ENCODE measurements at places on chromosomes 5 and 9.
A peak's percentile ranks its signal among the peaks of the same experiment; 100 is the strongest.

GRCh38 chr5:94968507-94969095, 316.3 kb downstream of the MCTP1 start:
- DNase-seq, result peak; percentile 83

DNA sequence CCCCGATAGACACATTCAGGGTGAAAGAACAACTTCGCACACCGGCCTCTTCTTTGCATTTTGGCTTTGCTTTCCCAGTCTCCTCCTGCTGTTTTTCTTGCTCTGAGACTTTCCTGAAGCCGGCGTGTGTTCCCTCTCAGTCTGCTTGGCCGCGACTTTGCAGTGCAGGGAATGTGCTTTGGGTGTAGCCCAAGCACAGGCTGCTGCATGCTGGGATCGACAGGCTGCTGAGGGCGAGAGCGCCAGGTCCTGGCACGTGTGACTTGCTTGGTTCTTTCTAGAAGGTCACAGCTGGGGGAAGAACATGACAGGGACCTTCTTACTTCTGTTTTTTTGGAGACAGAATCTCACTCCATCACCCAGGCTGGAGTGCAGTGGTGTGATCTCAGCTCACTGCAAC, 40.6 kb downstream of the TENT4A start:
- no peak for DNase-seq

- DNase-seq, result peak; percentile 65
These were observed 62.8 kb downstream of the PFDN1 start for GRCh38 chr5:140239939-140240700.

GRCh38 chr5:160278343-160278742, 34.0 kb downstream of the CCNJL start:
- no peak for DNase-seq

DNA sequence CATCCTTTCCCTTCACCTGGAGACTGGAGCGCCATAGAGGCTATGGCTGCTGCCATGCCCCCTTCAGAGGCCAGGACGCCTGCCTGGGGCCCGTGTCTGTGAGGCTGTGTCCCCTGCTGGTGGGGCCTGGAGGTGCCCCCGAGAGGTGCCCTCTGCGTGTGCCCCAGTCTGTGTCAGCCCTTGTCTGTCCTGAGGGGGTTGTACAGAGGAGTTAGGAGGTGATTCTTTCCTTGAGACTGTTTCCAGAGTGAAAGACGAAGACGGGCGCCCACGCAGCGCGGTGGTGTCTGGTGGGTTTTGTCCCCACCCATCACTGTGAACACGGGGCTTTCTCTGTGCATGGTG, 24.6 kb downstream of the TRAF2 start:
- DNase-seq, result no peak

DNA sequence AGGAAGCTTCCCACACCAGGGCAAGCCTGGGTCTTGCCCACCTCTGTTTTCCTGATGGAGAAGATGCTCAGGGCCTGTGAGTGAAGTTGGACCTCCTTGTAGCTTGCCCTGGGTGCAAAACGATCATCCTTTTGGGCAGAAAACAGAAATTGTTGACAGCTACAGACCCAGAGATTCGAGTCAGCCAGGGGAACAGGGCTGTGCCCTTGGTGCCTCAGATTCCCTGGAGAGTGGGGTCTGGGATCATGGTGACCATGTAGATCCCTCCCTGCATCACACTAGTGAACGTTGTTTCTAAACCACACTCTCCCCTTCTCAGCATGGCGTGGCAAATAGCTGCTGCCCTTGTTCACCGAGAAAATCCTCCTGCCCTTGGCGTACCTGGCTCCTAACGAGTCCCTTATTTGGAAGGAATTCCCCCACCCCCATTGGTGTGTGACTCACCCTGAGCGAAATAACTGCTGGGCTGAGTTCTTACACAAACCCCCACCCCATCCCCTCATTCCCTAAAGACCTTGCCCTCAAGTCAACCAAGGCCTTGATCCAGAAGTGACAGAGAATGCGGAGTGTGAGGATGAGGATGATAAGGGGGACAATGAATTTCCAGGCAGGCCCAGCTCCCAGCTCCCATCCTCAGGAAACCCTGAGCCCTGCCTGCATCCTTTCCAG, 1.1 kb upstream of the DCANP1 start:
- DNase-seq, result no peak

DNA sequence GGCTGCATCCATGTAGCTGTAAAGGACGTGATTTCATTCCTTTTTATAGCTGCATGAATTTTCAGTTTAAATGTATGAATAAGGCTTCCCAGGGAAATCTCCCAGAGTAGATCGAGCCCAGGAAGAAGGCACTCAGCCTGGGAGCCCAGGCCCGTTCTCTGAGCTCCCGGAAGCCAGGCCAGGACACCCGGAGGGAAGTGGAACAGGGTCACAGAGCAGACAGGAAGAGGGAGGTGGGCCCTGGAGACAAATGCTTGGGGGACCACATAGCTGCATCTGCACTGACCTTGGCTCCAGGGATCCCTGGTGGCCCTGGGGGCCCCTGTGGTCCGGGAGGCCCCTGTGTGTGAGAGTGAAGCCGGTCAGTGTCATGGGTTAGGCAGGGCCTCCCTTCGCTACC, 19.7 kb upstream of the PHYKPL start:
- DNase-seq, result no peak

DNA sequence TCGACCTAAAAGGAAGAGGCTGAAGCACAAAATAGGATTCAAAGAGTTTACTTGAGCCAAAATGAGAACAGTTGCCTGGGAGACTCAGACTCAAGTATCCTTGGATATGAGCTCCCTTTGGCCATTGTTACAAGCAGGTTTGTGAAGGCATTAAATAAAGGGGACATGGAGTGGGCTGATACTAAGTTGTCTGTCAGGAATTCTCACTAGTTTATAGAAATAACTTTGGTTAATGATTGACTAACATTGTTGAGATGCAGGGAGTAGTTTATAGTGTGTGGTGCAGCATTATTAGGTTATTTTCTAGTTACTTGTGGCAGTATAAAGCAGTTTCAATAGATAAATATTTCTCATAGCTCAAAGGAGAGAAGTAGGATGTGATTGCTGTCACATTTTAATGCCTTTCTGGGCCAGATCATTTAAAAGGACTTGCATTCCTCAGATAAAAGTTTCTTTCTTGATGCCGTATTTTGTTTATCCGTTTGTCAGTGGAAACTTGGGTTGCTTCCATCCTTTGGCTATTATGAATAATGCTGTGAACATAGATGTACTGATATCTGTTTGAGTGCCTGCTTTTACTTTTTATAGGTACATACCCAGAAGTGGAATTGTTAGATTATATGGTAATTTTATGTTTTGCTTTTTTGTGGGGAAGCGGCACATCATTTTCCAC, 9.1 kb downstream of the AP3S1 start:
- DNase-seq, result peak; percentile 54

GRCh38 chr9:130949188-130950038, 10.4 kb upstream of the FIBCD1 start:
- no peak for DNase-seq

- DNase-seq, result no peak
These were observed 245.4 kb upstream of the FBXL7 start for GRCh38 chr5:15254607-15255006.

GRCh38 chr5:18105449-18105848, 471.2 kb downstream of the TAF11L14 start:
- no peak for DNase-seq

DNA sequence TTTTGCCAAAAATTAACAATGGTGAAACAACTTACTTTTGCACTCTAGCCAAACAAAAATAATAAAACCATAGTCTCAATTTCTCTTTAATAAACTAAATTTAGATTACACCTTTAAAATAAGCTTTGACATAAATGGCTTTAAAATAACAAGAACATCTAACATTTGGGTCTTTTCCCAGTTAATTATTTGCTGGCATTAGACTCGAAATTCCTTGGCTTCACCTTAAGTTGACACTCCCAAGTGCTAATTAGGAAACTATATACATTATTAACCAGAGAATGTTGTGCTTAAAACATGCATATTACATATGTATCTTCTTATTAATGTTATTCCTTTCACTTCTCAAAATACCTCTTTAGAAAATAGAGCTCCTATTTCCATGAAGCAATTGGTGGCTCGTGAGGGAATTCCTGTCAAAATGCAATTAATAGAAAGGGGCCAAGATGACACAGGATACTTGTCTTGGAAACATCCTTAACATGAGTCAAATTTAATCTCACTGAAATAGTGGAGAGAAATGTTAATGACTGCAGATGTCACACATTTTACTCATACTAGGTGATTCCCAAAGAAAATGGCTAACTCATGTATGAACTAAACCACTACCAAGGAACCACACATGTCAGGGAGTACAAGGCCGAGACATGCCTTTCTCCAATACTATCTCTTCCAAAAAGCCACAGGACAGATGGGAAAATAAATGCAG, 932.9 kb upstream of the DMAC1 start:
- DNase-seq, result no peak

DNA sequence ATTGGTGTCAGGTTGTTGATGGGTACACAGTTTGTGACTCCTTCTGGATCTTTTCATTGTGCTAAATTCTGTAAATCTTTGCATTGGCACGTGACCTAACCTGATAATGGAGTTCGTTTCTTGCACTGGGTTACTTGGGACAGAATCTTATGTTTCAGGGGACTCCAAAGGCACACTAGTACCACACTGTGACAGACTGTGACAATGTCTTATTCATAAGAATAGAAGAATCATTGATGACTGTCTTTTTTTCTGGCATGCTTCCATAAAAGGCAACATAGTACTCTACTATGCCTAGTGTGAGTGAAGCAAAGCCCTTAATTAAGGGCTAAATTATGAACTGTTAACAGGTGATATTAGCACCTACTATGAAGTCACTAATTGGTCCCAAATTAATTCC, 35.4 kb upstream of the RICTOR start:
- no peak for DNase-seq

DNA sequence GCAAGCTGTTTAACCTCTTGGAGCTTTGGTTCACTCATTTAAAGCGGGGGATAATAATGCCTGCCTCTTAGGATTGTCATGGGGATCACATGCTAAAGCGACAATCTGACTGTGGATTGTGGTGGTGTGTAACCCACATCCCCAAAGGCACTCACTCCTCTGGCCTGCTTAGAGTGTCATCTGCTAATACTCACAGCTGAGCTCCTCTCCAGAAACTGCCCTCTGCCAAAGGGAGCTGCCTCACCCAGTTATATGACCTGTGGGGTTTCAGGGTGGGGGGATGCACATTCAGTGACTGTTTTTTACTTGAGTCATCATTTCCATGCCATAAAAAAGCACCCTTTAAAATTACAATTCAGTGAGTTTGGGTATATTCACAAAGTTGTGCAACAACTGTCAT, 110.0 kb upstream of the SPOCK1 start:
- no peak for DNase-seq

- no peak for DNase-seq
These were observed 125.0 kb downstream of the LHFPL2 start for GRCh38 chr5:78523314-78524193.

DNA sequence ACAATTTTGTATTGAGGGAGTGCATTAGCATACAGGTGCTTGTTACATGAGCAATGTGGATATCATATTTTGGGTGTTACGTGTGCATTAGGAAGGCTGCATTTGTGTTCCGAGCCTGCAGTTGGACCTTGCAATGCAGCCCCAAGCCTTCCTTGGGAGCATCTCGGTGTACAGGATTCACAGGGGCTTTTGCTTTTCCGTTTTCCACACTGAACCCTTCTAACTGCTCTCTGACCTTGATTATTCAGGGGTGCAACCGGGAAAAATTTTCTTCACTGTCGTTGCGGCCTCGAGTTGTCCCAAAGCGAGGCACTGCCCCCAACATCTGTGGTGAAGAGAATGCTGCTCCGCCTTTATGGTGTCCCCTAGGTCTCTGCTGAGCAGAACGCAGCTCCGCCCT, 80.1 kb upstream of the PLEKHG4B start:
- peak; percentile 36 for DNase-seq

- no peak for DNase-seq
These were observed 43.9 kb upstream of the IL33 start for GRCh38 chr9:6171667-6172066.

- DNase-seq, result no peak
These were observed 76.6 kb upstream of the DAB2 start for GRCh38 chr5:39501397-39501796.

DNA sequence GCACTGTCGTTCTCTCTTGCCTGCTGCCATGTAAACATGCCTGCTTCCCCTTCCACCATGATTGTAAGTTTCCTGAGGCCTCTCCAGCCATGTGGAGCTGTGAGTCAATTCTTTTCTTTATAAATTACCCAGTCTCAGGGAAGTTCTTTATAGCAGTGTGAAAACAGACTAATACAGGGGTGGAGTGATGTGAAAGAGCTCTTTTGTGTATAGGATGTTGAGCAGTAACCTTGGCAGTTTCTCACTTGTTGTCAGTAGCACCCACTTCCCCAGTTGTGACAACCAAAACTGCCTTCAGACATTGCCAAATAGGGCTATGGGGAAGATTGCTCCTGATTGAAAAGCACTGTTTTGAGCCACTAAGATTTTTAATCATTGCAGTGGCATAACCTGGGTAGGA, 552.2 kb upstream of the ZNF462 start:
- DNase-seq, result no peak

- peak; percentile 79 for DNase-seq
These were observed 24.3 kb upstream of the ENHO start for GRCh38 chr9:34546834-34547827.

DNA sequence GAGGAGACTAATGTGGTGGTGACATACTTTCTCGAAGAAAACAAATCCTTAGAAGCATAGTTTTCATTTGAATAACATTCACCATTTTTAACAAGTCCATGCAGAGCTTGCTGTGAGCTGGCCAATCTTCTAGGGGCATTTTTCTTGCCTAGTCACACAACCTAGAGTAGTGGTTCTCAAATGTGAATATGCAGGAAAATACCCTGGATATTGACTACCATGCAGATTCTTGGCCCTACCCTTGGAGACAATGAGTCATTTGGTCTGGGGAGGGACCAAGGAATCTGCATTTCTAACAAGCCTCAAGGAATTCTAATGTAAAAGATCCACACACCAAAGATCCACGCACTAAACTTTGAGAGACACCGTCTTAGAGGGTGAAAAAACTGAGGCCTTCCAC, 23.5 kb downstream of the GDNF start:
- DNase-seq, result no peak

DNA sequence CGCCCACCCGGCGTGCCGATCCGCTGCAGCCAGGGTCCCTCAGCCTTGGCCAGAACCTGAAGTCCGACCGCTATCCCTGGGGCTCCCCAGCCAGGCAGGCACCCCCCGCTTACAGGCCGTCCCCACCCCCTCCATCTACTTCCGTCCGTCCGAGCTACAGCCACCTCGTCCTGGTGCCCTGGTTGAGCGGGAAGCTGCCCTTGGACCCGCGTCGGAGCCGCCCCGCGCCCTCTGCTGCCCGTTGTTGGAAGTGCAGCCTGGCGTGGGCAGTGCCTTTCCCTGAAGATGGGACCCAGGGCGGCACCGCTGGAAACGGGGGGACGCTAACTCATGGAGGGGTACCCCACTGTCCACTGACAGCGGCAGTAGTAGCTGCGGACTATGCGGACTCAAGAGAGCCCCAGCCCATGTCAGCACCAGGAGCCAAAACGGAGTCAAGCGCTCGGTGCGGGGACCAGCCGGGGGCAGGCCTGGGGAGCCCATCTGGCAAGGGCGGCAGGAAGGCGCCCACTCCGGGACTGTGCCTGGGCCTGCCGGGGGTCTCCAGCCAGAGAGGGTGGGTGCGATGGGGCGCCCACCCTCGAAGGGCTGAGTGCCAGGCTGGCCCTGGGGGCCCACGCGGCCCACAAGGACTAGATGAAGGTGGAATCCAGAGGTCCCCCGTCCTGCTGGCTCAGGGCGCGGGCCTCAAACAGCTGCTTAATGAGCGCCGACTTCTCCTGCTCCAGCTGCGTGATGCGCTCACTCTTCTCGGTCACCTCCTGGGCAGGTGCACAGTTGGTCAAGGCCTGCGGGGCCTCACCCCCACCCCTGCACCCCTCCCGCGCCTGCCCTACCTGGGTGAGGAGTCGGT, 6.1 kb downstream of the SAPCD2 start:
- peak; percentile 67 for DNase-seq

- no peak for DNase-seq
These were observed 173.5 kb upstream of the FBXL7 start for GRCh38 chr5:15326471-15326870.
